ENCODE measurements at places on chromosomes 5 and 9.

- DNase-seq = no peak
Observed at GRCh38 chr9:118643118-118643517, 726.1 kb downstream of the BRINP1 start.

DNA sequence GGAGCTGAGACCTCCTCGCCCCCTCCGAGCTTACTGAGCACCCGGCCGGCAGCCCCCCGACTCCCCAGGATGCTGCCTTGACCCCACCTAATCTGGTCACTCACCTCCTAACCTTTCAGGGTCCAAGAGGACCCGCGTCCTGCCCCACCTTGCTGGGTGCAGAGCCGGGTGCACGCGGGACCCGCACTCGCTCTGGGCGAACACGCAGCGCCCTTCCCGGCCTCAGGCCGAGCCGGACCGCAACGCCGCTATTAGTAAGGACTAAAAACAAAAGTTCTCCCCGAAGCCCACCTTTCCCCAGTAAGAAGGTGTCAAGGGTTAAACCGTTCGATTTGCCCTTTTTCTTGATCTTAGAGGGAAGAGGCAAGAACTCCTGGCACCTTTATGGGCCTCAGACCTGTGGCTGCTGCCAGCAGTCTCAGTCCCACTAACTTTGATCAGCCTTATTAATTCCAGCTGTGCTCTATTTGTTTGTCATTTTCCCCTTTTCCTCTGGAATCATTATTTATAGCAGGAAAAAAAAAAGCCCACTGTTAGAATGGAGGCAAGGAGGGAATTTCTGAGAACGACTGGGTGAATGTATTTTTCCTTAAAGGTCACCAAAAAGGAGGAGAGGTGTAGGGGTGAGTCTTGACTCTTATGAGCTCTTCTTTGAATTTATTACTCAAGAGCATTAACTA is 10.5 kb downstream of the IRX2 start:
- DNase-seq = no peak

DNA sequence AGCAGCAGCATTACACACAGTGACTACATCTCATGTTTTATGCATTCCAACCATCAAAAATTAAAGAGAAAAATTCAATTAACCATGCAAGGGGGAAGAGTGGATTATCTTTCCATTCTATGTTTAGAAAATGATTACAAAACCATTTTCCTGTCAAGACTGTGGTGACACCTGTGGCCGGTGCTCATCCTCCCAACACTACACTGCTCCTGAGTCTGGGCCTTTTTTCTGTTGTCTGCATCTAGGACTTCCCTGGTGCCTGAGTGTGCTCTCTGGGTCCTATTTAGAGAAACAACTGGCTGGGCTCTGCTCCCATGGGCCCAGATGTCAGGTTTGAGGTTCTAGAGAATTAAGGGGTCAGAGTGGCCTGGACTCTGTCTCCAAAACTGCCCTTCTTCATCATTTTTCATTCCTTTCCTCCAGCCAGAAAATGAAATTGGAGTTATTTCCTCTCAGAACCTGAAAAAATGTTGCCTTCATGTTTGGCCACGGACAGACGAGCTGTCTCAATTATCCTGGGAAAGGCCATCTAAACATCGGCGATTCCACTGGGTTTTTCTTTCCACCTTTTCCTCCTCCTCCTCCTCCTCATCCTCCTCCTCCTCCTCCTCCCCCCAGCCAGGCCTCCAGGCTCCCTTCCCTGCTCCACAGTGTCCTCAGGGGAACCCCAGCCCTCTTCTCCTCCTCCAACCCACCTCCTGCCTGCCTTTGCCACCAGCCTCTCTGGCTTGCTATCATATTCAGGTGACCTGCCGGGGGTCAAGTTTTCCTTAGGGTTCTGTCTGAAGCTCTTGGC is 11.4 kb upstream of the ARSI start:
- DNase-seq = no peak

GRCh38 chr5:129844764-129845163 is 59.5 kb upstream of the CHSY3 start:
- DNase-seq = no peak

DNA sequence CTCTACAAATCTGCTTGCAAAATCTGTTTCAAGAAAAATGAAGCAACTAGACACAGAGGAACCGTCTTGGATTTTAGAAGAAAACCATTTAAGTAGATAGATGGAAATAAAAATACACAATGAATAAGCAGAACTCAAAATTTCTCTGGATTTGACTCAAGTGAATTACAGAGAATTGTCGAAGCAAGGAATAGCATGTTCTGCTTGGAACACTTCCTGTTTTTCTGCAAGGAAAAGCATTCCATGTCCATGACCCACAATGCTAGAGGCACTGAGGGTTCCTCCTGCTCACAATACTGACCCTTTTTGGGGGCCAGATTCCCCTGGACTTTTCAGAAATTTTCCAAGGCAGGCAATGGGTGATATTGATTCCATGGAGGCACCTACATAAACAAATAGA is 29.8 kb downstream of the PRUNE2 start:
- DNase-seq = no peak

DNA sequence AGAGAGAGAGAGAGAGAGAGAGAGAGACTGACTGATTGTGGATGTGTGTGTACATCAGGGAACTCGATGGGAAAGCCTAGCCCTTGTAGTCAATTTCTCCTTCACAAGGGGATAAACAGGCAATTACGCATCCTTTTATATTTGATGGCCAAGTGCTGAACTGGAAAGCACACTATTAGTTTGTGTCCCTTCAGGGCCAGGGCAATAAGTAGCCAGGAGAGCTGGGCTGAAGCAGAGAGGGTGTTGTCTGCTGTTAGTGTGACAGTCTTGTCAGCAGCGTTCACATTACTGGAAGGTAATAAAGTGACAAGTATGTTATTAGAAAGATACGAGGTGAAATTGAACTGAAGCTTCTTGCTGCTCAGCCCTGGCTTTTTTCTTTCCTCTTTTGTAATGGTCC is 457.7 kb downstream of the BNC2 start:
- no peak for DNase-seq

DNA sequence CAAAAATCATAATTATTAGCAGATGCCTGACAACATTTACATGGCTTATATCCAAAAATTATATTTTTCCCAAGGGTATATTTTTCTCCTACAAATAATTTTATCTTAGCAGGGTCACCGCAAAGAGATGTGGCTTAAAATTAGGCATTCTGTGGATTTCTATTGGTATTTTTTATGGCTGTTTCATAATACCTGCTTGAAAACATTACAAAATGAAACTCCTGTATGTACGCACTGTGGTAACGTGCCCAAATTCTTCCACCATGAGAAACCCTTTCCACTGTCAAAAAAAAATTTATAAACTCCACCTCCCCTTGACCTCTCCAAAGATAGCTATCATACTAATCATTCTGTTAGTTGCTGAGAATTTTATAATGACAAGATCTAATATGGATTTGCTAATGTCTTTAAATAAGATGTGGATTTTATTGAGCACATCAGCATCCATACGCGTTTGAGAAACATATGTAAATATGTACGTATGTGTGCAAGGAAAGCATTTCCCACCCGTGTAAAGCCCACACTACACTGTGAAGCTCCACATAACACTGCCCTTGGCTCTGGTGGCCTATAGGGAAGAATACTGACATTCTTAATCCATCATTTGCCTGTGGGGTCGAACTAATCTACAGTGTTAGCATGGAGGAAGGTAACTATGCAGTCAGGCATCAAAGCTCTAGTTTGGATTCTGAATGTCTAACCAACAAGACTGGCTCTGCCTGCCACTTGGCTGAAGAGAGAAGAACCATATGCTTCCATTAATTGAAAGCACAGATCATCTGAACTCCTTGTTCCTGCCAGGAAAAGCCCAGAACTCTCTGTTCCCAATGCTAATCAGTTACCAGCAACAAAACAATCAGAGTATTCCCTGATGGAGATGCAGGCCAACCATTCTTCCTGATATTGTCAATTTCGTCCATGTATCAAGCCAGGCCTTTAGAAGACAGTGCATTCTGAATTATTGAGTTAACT is 244.7 kb downstream of the SPOCK1 start:
- DNase-seq = peak; percentile 72

GRCh38 chr9:15977438-15977837 is 424.6 kb downstream of the CCDC171 start:
- DNase-seq = no peak

GRCh38 chr9:98809311-98810101 is 2.0 kb downstream of the GALNT12 start:
- no peak for DNase-seq

DNA sequence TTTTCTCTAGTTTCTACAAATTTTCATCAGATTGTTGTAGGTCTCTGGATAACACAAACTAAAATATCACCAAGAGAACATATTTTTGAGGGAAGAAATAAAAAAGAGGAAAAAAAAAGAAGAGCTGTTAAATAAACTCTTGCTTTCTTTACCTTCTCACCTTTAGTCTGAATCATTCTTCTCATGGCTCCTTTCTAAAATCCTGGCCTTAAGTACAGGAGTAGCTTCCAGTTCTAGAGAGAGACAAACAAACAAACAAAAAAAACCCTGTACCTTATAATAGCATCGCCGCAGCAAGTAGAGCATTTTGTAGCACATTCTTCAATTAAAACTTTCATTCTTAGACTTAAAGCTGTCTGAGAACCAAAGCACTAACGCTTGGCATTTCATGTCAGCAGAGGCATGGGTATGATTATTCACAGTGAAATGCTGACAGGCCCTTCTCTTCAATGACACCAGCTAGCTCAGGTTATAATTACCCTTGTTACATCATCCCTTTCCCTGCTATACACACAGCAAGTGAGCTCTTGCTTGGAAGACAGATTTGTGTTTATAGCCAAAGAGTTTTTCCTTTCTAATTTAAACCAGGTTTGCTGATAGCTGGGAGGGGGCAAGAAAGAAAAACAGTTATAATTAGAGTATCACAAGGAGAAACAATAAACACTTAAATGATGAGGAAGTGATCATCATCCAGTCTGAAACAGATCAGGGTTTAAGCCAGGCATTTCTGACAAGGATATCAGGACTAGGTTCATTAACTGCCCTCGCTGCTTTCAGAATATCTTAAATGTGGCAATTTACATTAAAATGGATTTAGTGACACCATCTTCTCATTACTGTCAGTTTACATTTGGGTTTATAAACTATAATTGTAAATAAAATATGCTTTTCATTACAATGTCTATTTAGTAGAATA is 510.9 kb upstream of the ZNF608 start:
- DNase-seq = no peak

- no peak for DNase-seq
Observed at GRCh38 chr9:1077616-1078015, 27.5 kb downstream of the DMRT2 start.

GRCh38 chr9:121485623-121486022 is 14.0 kb downstream of the GGTA1 start:
- DNase-seq = peak; percentile 55

DNA sequence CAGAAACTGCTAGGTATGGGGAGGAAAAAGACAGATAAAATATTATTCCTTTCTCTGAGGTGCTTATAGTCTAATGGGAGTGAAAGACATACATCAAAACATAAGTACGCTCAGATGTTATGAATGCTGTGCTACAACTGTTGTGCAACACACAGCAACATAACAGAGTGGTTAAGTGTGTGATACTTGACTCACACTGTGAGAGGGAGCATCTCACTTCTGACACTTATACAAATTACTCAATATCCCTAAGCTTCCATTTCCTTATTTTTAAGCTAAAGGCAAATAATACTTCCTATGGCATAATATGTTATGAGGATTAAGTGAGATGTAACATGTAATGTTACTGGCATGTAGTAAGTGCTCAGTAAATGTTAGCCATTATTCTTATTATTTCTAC is 110.6 kb upstream of the FER start:
- no peak for DNase-seq

DNA sequence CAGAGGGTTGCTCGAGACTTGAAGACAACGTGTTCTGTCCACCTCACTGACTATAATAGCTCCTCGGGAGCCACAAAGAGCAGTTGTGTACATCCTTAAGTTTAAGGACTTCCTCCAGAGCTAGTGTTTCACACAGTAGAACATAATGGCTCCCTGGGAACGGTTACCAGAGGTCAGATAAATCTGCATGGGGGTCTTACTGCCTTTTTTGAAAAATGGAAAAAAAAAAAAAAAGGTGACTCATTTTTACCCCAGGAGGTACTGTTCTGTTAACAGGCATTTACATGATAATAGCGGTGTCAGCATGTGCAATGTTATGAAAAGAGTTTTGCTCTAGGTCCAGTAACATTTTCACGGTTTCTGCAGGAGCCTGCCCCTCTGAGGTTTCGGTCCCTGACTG is 498.9 kb upstream of the WWC1 start:
- no peak for DNase-seq

- DNase-seq = no peak
Observed at GRCh38 chr9:107694390-107694789, 204.8 kb upstream of the KLF4 start.

DNA sequence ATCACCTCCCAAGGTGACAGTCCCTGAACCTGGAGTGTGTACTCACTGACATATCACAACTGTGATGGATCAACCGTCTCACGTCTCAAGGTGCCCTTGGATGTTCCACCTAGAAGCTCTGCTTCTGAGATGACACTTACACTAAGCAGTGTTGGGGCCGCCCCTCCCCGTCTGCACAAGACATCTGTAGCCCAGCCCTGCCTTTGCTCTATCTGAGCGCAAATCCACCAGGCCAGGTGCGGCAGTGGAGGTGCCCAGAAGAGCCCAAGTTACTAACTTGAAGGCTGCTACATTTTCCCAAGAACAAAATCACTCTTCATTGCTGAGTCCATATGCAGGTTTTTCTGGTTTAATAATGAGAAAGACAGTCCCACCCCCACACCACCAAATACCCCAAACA is 148.3 kb downstream of the FSTL4 start:
- no peak for DNase-seq

GRCh38 chr9:13674926-13675637 is 395.6 kb upstream of the MPDZ start:
- no peak for DNase-seq

DNA sequence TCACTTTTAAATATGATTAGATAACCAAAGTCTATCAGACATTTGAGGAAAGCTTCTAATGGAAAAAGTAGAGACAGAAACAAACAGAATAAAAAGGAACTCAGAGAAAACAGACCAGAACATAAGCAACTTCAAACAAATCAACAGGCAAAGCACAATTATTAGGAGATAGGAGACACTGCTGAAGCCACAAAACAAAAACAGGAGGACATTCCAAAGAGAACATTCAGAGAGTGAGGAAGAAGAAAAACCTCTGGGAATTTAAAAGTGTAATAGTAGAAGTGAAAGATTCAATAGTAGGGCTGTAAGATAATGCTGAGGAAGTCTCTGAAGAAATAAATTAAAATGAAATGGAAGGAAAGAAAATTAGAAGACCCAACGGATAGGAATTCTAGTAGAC is 83.2 kb upstream of the TBCA start:
- DNase-seq = no peak

Data from globus pallidus (tissue), 1 donor.